Left kidney (tissue), 8 donors: ENCODE measurements at places on chromosomes 4 and X.

DNA sequence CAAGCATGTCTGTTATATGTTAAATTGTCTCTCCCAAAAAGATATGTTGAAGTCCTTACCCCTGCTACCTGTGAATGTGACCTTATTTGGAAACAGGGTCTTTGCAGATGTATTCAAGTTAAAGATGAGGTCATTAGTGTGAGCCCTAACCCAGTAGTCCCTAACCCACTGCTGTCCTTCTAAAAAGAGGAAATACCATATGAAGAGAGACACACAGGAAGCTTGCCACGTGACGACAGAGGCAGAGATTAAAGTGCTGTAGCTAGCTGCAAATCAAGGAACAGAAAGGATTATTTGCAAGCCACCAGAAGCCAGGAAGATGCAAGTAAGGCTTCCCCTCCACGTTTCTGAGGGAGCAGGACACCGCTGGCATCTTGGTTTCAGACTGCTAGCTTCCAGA lies 150.1 kb downstream of the HNRNPD start:
- DNase-seq, result no peak

DNA sequence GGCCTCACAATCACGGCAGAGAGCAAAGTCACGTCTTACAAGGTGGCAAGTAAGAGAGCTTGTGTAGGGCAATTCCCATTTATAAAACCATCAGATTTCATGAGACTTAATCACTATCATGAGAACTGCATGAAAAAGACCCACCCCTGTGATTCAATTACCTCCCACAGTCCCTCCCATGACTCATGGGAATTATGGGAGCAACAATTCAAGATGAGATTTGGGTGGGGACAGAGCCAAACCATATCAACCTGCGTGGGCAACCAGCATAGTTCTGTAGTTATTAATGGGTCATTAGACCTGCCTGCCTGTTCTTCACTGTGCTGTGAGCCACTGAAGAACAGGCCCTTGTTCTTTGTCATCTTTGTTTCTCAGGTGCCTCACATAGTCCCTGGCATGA lies 593.7 kb upstream of the BOD1L1 start:
- DNase-seq, result no peak

GRCh38 chrX:155148724-155149537 lies 67.3 kb upstream of the VBP1 start:
- DNase-seq, result no peak

GRCh38 chrX:153635788-153636668 lies 11.0 kb upstream of the DUSP9 start:
- DNase-seq, result no peak

DNA sequence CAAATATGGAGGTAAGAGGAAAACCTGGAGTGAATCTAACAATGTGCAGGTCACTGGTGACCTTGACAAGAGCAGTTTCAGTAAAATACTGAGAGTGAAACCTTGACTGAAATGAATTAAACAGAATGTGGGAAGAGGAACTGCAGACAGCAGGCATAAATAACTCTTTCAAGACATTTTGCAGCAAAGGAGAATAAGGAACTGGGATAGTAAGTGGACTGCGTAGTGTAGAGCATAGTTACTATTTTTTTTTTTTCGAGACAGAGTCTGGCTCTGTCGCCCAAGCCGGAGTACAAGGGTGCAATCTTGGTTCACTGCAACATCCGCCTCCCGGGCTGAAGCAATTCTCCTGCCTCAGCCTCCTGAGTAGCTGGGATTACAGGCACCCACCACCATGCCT lies 24.0 kb downstream of the RBMX start:
- no peak for DNase-seq

DNA sequence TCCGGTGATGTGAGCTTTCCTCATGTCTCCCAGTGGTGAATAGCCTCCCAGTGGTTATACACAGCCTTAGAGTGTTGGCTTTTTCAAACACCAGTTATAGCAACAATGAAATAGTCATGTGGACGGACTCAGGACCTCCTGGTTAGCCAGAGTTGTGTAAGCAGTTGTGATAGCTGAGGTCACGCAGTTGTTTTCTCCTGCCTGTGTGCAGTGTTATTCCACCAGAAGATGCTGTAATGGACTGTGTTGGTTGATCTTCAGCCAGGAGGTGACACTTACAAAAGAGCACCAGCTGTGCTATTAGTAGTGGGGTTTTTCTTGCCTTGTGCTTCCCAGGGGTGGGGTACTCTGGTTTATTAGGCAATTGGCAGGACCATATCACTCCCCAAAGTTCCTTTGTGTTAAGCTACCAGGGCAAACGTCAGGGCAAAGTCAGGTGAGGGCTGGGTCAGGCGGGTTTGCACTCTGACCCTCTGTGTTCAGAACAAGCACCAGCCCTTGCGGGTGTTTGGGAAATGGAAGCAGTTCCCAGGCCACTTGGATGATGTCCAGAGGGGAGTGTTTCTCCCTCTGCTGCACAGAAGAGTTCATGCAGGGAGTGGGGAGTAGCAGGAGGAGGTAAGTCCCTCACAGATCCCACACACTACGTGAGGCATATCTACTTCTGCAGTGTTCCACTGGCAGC lies 252.6 kb downstream of the TMEM47 start:
- no peak for DNase-seq

DNA sequence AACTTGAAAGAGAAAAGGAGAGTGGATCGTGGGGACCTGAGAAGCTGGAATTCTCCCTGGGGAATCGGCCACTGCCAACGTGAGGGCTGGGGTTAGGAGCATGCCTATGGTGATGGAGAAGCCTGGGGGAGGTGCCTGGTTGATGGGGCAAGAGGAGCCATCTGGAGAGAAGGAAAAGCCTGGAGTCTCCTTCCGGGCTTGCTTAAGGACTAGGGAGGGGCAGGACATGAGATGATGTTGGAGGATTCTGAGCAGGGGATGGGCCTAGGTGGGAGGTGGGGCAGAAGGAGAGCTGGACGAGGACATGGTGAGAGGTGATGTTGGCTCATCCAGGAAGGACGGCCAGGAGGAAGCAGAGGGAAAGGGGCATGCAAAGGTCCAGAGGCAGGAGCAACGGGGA lies 35.0 kb upstream of the GYG2 start:
- DNase-seq, result no peak

GRCh38 chr4:145933134-145933533 lies 5.5 kb downstream of the ZNF827 start:
- DNase-seq, result no peak
